ENCODE measurements at places on chromosomes 4 and X.

DNA sequence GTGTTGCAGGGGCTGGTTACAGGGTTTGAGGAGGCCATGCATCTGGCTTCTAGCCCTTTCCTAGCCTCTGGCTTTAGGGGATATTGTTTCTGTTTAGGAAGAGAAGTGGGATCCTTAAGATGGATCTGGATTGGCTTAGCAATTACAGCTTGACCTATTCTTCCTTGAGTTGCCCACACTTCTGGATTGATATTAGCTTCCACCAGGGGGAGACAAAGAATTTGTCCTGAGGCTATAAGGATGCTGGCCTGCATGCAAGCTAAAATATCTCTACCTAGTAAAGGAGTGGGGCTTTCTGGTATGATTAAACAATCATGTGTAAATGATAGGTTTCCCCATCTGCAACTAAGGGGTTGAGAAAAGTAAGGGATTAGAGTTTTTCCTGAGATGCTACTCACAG is 117.2 kb downstream of the TEX13C start:
- no peak for DNase-seq

GRCh38 chr4:116374815-116375214 is 710.6 kb downstream of the TRAM1L1 start:
- no peak for DNase-seq

DNA sequence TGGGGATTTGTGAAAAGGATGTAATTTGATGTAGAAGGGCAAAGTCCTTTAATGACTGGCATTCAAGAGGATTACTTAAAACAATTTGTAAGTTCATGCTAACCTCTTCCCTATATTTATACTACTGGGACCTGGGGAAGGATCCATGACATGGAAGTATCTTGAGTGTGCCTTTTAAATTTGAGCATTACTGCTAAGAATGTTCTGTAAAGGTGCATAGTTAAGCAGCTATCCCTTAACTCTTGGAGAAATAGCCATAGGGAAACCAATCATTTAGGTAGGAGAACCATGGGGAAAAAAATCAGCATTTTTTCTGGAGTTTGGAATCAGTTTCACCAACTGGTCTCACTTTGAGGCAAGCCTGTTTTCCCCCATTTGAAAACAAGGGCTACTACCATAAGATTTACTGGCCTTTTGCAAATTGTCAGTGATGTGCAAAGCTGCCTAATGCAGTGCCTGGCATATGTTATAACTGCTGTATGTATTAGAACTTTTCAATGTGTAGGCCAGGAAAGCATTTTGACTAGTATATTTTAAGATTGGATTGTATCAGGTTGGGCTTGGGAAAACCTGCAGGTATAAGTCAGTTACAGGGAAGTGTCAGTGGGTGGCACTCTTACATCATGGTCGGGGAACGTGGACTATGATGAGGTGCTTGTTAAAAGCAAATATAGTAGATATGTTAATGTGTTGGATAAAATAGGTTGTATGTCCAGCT is 72.1 kb downstream of the PRSS12 start:
- no peak for DNase-seq

GRCh38 chrX:43655151-43656004 is 721 bp upstream of the MAOA start:
- DNase-seq, result peak; percentile 36

GRCh38 chr4:82320351-82320750 is 53.4 kb downstream of the HNRNPD start:
- DNase-seq, result no peak

GRCh38 chr4:107736037-107736436 is 16.0 kb upstream of the PAPSS1 start:
- DNase-seq, result no peak

GRCh38 chr4:25088093-25088952 is 57.6 kb upstream of the LGI2 start:
- no peak for DNase-seq

DNA sequence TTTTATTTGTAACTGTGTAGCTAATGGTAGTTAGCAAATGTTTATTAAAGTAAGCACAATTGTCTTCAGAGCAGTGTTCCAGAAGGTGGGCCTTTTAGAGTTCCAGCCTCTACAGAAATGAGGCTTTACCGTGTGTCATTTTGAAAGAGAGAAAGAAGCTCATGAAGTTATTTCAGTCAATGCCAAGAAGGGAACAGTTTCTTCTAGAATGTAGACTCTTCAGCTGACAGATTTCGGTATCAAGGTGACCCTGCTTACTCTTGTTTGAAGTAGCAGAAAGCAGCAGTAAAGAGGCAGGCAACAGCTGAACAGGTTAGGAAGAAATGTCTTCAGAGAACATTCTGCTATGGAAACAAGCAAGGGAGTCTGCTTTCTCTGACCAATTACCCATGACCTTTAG is 93.6 kb downstream of the TASL start:
- DNase-seq, result no peak

DNA sequence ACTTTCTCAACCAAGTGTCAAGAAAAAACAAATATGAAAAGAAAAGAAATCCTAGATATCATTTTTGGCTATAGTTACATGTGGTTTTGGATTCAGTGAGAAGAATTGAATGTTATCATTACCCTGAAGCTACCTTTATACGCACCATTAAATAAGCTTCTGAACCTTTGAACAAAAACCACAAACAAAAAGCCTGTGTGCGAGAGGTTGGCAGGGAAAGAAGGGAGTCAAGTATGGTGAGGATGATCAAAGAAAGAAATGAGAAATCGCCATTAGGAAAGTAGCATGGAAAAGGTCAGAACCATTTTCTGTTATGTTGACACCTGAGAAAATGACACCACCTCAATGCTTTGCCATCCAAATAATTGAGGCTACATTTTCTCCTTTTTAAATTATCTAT is 1.2 kb upstream of the SLC7A11 start:
- no peak for DNase-seq

GRCh38 chr4:104491481-104492182 is 3.1 kb downstream of the CXXC4 start:
- peak; percentile 39 for DNase-seq

GRCh38 chrX:19291086-19291485 is 52.6 kb upstream of the PDHA1 start:
- no peak for DNase-seq

- DNase-seq, result no peak
Observed at GRCh38 chr4:28787947-28788346, 1927.3 kb downstream of the STIM2 start.

DNA sequence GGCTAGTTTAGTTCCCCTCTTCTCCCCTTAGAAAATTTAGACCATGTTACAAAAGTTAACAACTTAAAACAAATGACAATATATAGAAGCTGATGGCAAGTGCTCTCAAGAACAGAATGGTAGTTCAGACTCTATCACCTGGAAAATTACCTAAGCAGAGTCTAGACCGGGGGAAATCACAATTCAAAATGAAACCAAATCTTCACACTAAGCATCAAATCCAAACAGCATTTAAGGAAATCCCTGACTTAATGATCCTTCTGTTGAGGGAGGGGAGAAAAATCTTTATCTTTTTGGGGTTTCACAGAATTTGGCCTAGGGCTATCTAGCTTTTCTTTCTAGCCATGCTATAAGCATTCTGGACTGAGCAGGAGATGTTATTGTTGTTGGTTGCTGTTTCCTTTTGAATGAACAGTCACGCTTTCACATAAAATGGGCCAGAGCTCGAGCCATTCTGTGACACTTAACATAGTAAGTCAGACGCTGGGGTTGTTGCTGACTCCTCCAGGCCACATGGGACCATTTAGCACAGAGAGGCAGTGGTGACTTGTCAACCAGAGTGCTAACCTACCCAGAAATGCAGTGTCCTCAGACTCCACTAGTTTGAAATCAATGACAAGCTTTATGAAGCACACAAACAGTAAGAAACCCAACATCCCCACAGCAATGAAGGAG is 16.0 kb upstream of the LSM6 start:
- DNase-seq, result no peak

DNA sequence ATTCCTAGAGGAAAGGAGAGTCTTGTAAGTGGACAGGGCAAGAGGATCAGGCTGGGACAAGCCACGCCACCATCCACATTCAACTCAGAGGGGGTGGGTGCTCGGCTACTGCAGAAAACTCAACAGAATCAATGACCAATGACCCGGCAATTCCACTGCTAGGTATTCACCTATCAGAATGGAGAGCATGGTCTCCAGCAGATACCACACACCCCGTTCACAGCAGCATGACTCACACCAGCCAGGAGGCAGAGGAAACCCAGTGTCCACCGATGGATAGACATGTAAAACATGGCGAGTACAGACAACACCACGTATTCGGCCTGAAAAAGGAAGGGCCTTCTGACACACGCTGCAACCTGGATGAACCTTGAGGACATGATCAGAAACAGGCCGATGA is 175.9 kb downstream of the AFAP1 start:
- no peak for DNase-seq

GRCh38 chr4:139629436-139630125 is 36.0 kb upstream of the MGST2 start:
- no peak for DNase-seq

DNA sequence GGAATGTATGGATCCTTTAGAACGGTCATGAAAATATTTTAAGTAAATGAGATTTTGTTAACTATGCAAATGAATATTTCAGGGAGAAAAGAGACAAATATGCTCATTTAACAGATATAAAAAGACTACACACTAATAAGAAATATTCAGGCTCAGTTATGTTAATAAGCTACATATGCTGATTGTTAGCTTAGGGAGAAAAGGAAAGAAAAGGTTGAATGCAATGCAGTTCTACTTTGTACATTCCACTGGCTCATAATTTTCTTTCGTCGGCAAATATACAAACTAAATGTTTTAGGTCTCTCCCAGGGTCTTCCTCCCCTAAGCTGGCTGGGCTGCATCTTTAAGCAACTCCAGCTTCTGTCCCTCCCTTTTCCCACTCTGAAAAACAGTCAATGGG is 2.7 kb upstream of the RTL3 start:
- DNase-seq, result no peak

DNA sequence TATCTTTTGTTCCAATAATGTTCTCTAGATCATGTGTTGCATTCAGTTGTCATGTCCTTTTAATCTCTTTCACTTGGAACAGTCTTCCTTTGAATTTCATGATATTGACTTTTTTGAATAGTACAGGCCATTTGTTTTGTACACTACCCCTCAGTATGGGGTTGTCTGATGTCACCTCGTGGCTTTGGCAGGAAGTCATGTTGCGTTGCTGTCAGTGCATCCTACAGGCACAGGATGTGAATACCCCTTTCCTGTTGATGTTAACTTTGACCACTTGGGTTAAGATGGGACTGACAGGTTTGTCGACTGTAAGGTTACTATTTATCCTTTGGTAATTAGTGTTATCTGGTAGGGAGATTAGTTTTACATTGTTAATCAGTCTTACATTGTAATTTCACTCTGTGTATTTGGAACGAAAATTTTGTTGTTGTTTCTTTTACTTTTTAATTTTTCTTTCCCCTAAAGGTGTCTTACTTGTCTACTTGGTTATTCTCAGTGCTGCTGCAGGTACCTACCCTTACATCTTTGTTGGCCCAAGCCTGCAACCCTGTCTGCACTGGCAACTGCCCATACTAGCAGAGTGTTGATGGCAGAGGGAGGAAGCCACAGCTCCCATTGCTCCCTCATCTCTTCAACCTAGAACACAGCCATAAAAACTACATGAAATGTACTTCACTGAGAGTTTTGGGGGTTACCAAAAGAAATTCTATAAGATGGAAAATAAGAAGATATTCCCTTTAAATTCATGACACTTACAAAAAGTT is 14.7 kb upstream of the ATP8A1 start:
- no peak for DNase-seq

DNA sequence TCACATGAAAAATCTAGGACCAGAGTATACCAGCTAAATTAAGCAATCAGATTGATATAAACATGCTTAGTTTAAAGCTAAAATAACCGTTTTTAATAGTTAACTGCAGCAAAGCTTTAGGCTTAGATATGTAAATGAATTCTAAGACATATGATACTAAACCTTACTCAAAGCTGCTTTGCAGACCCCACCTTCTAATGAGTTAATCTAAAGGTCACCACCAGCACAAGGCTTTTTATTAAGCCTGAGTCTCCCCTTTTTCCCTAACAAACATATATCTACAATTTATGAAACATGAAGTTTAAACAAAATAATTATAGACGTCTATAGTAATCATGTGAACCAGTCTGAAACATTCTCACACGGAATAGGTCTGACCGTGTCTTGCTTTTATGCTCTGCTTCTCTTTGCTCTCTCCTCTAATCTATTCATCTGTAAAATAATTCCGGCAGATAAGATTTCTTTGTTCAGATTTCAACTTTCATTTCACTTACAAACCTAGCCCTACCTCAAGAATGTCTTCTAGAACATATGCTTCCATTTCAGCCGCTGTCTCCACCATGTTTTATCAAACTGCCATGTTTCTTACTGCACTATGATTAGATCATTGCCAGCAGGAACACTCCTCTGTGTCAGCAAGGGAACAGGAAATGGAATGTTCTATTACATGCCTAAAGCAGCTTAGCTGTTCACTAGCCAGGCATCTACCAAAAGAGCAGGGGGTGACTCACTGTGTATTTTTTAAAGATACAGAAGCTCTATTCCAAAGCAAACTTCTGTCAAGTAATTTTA is 35.9 kb downstream of the ANKRD17 start:
- no peak for DNase-seq

DNA sequence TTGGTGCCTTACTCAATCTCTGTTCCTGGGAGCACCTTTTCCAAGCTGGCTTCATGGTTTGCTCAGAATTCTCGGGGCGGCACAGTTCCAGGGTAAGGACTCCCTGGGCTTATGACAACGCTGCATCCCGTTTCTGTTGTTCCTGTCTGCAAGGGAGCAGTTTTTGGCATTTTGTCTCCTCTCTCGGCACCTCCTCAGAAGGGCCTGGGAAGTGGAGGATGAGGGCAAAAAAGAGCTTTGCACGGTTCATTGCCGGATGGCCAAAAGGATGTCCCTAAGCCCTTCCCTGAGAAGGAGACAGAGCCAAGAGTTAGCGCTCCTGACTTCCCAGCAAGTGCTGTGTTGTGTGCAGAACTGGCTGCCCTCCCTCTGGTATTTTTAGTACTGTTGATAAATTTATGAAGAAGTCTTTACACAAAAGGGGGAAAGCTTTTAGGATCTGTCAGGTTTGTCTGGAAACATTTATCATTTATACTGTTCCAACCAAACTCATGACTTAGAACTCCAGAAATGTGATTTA is 13.4 kb downstream of the SRD5A3 start:
- DNase-seq, result no peak

DNA sequence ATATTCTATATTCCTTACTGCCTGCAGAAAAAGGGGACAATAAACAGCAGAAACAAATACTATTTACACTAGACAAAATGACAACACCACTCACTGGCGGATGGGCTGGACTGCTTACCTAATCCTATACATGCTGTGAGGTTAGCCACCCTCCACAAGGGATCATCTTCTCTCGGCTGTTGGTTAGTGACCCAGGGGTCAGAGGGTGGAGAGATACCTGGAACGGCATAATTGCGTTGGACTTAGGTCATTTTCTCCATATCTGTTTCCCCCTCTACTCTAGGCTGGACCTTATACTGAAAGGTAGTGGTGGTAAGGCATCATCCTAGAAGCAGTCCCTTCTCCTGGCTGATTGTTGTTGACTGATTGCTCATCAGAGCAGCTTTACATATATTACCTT is 286.8 kb upstream of the UGT8 start:
- DNase-seq, result no peak
